ENCODE measurements at places on chromosomes 3 and 15.

DNA sequence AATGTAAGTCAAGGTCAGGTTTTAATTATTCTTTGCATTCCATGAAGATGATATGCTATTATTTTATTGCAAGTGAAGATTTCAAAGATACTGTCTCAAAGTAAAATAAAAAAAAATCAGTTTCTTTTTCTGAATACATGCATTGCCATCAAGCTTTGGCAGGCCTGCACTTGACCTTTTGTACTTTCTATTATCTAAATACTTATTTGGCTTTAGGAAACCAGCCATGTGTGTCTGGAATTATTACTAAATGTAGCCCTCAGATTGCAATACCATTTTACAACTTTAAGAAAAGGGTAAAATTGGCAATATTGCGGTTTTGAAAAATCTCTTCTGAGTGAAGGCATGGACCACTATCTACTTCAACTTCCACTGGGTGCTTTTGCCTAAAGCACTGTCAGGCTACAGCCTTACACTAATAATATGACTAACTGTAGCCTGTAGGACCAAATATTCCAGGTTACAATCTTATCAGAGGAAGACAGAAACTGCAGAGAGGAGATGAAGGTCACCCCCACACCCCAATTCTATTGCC, 349.4 kb upstream of the DCBLD2 start:
- no peak for DNase-seq

- DNase-seq = no peak
Measured at GRCh38 chr3:46893763-46894162, 16.2 kb downstream of the PTH1R start.

- DNase-seq = no peak
Measured at GRCh38 chr15:71148048-71148447, 32.8 kb downstream of the THSD4 start.

GRCh38 chr3:8554696-8555095, 53.1 kb downstream of the LMCD1 start:
- no peak for DNase-seq

GRCh38 chr3:185279587-185280138, 25.8 kb upstream of the EHHADH start:
- no peak for DNase-seq

- no peak for DNase-seq
Measured at GRCh38 chr15:70274908-70275307, 177.2 kb upstream of the TLE3 start.

- DNase-seq = no peak
Measured at GRCh38 chr15:67579164-67579563, 36.7 kb downstream of the MAP2K5 start.

DNA sequence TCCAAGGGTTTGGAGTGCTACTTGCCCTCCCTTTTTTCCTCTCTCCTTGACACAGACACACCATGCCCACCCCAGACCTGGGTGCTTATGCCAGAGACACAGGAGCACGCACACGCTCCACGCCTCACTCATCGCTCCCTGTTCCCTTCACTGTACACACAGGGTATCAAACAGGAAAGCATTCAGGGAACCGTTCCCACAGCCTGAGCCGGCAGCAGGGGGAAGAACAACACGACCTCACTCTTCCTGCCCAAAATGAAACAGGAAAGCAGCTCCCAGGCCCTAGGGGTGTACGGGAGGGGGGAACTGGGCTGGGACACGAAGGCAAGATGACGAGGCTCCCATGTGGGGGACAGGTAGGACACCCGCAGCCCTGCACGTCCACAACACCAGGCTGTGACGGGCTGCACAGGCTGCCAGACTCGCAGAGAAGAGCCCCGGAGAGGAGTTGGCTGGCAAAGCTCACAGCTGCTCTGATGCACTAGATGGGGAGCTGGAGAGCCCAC, 11.2 kb downstream of the DLL4 start:
- no peak for DNase-seq

DNA sequence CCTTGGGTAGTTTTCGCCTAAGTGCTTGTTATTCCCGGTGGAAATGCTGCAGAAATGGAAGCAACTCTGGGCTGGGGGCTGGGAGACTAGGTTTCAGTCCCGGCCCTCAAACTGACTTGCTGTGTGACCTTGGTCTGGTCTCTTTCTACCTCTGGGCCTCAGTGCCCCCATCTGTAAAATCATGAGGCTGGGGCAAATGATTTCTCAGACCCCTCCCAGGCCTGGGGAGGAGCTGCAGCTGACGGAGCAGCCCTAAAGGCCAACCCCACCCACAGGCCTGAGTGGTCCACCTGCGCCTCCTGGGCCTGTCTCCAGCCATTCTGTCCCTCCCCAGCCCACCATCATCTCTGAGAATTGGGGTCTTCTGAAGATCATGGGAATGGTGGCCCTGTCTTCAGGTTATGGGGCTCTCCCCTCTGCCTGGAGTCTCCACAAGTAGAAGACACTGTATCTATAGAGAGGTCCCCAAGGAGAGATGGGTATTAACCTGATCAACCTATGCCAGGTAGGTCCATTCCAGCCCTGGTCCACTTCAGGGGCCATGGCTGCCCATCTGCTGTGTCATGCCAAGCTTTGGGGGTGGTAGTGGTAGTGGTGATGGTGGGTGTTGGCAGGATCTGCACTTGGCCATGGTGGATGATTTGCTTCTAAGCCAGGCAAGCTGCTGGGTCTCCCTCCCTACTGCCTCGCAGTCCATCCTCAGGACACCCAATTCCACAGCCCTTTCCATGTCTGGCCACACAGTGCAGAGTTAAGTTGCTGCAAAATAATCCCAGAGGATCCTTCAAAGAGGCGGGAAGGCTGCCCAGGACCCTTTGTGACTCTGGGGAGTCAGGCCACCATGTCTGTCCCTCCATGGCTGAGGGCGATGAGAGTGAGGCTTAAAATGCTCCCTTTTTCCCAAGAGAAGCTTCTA, 46.0 kb downstream of the ITGA11 start:
- DNase-seq = no peak

- no peak for DNase-seq
Measured at GRCh38 chr3:122403489-122403888, 12.4 kb downstream of the WDR5B start.

DNA sequence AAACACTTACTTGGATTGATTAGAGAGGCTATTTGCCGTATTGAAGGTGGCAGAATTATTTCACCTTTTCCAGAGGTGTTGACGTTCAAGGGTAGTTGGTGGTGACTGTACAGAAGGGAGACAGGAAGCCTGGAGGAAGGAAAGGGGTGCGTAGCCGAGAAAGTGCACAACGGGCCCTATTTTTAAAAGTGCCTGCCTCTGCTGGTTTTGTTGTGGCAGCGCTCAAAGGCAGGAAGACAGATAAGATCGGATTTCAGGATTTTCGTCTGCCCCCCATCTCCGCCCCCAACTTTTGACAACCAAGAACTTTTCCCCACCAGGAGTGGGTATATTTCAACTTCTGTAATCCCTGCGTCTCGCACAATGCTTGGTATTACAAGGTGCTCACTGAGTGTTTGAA, 38.5 kb downstream of the SMAD3 start:
- no peak for DNase-seq

DNA sequence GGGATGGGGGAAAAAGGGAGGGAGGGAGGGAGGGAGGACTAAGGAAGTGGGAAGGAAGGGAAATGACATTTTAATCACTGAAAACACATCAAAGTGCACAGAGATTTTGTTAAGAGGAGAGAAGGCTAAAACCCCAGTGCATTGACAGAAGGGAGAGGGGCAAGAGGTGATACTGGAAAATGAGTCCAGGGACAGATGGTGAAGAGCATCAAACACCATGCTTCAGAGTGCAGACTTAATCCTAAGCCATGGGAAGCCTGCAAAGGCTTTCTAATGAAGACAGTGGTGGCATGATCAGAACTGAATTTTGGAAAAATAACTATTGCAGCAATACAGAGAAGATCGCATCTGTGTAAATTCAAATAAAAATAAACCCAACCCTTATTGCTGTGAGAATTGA, 41.8 kb downstream of the HGD start:
- no peak for DNase-seq

DNA sequence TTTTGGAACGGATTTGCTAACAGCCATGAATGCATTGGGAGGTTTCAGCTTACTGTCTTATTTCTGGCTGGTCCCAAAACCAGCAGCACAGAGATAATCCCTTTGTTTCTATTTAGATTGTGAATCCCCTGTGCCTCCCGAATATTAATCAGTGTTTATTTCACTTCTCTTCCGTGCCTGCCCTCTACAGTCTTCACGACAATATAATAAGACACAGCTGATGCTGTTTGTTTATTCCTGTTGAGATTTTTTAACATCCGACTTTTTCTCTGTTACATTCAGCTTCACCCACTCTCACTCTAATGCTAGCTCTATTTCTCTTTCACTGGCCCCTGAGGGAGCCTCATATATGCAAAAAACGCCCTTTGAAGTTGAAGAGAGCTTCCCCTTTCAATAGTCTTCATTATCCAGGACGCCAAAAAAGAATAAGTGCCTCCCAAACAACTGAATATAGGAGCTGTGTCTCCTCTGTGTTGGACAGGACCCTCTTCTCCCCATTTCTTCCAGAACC, 995.3 kb downstream of the ROBO2 start:
- no peak for DNase-seq

DNA sequence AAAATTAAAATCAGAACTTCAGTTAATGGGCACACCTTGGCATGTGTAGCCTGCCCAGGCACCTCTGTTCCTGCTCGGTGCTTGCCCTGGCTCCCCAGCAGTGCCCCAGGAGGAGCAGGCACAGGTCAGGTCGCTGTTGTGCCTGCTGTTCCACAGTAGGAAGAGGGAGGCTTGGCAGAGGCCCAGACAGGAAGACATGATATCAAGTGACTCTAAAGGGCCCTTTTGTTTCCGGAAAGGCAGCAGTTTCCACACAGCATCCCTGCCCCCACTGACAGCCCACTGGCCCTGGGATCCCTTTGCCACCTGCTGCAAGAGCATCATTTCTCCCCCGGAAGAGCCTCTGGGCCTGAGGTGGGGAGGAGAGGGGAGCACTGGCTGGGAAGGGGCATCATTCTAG, 40.5 kb upstream of the HES1 start:
- no peak for DNase-seq

- no peak for DNase-seq
Measured at GRCh38 chr3:125652349-125652748, 57.1 kb upstream of the OSBPL11 start.

Data from hepatic stellate cell (primary cell).